Stimulated activated CD8-positive, alpha-beta memory T cell treated with anti-CD3 and anti-CD28 coated beads, Interleukin-2, amount 100 ng/mL, for 1 hour (primary cell): ENCODE measurements at places on chromosomes 3 and 15.

- DNase-seq, result no peak
Observed at GRCh38 chr3:59978979-59979378, 929.2 kb upstream of the CFAP20DC start.

DNA sequence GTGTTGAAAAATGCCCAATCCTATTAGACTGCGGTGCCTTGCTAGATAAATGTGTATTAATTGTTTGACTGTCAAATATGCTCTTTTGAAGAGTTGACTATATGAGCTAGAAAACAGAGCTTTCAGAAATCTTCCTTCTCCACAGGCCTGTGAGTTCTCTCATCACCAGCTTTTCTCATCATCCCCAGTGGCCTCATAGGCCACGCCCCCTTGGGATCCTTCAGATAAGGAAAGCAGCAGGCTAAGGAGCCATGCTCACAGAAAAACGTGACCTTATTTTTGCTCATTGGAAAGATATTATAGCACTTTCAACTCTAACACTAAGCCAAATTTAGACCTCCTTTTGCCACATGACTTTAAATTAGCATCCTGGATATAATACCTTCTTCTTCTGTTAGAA lies 514.4 kb upstream of the ARRDC4 start:
- no peak for DNase-seq

DNA sequence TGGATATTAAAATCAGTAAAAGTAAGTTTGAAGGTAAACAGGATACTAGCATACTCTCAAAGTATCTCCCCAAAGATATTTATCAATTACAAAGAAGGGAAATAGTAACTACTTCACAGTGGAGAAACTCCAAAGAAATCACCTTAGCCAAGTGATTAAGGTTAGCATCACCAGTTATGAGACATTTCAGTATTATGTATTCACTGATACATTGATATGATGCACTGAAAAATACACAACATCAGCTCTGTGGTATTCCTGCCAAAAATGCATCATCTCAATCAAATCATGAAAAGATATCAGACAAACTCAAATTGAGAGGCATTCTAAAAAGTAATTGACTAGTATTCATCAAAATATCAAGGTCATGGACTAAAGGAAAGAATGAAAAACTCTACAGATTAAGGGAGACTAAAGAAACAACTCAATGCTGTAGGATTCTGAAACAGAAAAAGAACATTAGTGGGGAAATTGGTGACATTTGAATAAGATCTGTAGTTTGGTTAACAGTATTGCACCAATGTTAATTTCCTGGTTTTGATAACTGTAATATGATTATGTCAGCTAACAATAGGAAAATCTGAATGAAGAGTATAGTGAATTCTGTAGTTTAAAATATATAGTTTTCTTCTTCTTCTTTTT lies 215.4 kb downstream of the UACA start:
- no peak for DNase-seq

DNA sequence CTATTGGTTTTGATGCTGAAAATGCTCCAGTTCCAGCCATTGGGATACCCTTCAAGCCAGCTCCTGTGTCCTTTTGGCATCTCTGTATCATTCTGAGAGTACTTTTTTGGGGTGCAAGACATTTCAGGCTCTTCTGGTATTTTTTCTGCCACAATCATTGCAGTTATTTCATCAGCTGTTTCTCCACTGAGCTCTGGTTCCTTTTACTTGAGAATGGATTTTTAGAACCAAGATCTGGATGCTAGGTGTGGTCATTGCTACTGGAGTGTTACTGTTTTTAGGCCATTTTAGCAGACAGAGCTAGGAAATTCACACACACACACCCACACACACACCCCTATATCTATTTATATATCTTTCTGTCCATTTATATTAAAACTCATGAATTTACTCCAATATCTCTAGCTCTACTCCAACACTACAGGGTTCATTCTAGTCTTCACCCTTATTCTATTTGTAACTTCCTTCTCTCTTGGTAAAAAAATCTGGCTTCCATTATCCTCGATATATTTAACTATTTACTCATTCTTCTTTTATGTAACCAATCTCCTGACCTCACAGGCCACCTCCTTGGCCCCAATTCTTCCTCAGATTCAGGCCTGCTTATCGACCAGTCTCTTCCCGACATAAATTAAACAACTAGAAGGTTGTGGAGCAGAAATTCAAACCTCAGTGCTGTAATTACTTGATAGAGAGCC lies 17.0 kb downstream of the SLC35G2 start:
- DNase-seq, result no peak

DNA sequence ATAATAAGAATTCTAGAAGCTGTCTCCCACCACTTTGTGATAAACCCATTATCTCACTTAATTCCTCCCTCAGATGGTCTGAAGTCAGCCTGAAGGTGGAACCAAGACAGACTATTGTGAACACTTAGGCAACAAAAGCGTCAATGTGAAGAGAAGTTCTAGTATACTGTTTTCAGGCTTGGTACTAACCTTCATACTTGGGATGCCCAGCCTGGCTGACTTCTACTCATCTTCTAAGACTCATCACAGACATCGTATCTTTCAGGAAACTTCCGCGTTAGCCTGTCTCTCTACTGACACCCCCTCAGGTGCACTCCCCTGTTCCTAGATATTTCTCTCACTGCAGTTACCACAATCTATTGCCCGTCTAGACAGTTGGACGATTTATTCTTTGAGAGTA lies 201.2 kb downstream of the SATB1 start:
- no peak for DNase-seq

DNA sequence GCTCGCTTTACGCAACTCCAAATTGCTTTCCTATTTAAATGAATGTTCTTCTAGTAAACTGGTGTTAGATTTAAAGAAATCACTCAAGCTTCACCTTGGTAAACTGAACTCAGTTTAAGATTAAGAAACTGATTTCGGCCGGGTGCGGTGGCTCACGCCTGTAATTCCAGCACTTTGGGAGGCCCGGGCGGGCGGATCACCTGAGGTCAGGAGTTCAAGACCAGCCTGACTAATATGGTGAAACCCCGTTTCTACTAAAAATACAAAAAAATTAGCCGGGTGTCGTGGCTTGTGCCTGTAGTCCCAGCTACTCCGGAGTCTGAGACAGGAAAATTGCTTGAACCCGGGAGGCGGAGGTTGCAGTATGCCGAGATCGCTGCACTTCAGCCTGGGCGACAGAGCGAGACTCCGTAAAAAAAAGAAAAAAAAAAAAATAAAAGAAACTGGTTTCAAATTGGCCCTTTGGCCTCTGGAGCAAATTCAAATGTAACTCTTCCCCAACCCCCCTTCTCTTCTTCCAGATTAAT lies 1.7 kb downstream of the SKIL start:
- no peak for DNase-seq

GRCh38 chr3:167372138-167372537 lies 8.0 kb downstream of the ZBBX start:
- no peak for DNase-seq

DNA sequence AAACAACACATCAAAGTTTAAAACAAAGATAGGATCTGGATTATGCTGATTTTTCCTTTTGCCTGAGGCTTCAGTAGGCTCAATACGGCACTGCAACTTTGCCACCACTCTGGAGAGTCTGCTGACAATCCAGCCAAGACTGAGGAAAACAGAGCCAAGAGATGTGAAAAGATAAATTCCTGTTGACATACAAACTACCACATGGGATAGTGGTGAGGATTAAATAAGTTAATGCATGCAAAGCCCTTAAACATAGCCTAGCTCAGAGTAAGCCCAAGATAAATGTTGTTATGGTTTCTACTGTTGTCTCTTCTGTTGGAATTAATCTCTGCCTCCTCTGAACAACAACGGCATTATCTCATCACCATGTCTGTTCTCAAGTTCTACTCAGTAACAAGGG lies 245.9 kb upstream of the LMCD1 start:
- no peak for DNase-seq

DNA sequence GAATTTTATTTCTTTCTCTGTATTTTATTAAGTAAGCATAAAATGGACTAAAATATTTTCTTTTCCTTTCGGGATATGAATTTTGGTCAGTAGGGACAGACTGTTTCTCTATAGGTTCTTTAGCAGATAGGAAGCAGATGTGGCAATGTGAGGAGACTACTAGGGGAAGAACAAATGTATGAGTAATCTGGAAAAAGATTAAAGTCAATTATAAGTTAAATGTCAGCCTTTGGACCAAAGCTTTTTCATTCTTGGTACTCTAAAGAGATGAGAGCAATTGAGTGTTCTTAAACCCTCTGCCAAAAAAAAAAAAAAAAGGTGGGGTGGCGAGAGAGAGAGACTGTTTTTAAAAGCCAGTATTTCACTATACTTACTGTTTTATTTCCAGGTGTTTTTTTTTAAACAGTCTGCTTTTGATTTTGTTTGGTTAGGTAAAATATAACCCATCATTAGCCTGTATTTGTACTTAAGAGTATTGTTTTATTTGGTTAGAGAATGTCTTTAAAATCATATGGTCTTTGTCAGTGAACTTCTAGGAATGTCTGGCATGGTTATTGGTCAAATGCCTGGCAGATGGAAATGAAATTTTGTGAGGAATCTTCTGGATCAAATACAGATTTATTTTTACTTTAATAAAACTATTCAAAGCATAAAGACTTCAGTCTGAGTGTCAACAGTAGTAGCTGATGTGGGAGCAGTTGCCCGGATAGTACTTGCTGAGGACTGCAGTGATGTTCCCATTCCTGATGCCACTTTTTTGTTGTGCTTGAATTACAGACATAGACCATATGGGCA lies 63.8 kb downstream of the LRRC49 start:
- no peak for DNase-seq
